AG04449 (cell line): ENCODE measurements at places on chromosomes 7 and 10.

DNA sequence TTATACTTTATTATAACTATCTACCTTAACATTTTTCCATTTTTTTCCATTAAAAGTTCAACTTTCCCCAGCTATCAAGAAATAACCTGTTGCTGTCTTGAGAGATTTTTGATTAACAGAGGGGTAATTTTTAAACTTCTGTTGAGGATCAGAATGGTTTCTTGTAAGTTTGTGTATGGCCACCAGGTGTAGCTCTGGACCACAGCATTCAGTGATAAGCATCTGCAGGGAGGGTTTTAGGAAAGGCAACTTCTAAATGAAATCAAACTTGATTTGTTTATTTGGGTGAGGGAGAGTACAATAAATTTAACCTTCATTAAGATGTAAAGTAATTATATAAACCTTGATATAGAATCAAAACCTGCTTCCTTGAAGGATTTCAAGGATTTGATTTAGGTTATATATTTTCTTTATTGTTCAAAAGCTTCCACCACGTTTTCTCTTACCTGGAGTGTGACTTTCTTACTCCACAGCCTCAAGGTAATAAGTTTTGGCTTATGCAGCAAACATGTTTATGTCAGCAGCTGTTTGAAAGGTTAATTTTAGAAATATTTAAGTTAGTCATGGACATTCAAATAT is 153.3 kb downstream of the STK31 start:
- no peak for DNase-seq

DNA sequence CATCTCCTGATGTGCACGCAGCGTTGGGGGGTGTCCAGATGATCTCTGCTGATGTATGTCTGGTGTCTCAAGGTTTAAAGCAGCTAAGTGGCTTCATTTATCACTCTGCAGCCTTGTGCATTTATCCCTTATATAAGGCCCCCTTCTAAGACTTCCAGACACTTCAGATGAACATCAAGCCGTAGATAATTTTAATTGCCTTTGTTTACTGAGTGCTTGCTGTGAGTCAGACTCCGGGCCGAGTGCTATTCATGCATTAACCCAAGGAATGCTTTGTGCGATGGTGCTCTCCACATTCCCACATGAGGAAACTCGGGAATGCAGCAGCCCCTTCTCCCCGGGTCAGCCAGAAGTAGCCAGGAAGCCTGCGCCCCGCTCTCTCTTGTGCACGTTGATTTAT is 328.6 kb upstream of the COBL start:
- DNase-seq, result no peak

GRCh38 chr10:119494236-119495020 is 48.1 kb downstream of the RGS10 start:
- no peak for DNase-seq

DNA sequence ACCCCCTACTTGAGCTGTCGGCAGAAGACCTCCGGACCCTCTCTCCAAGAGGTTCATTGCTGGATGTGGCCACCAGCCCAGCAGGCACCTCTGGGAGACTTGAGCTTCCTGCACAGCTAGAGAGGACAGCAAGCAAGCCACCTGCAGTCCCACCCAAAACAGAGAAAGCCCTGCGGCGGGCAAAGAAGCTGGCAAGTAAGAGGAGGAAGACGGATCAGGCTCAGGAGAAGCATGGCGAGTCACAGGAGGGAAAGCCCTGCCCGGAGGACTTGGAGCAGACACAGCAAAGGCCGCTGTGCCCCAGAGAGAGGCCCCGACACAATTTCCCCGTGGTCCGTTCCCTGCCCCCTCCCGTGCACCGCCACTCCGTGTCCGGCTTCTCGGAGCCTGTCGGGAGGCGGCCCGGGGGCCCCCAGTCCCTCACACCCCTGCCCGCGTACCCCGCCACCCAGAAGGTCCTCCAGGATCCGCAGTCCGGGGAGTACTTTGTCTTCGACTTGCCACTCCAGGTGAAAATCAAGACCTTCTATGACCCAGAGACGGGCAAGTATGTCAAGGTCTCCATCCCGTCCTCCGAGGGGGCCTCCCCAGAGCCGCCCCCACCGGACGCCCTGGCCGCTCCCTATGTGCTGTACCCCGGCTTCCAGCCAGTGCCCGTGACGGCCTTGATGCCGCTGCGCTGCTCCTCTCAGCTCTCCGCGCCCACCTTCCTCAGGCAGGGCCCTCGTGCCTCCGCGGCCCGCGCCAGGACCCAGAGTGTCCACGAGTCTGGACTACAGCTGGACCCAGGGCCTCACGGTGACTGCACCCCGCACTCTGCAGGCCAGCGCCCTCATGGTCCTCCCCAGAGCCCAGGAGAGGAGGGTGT is 27.2 kb downstream of the C10orf71 start:
- DNase-seq, result no peak

DNA sequence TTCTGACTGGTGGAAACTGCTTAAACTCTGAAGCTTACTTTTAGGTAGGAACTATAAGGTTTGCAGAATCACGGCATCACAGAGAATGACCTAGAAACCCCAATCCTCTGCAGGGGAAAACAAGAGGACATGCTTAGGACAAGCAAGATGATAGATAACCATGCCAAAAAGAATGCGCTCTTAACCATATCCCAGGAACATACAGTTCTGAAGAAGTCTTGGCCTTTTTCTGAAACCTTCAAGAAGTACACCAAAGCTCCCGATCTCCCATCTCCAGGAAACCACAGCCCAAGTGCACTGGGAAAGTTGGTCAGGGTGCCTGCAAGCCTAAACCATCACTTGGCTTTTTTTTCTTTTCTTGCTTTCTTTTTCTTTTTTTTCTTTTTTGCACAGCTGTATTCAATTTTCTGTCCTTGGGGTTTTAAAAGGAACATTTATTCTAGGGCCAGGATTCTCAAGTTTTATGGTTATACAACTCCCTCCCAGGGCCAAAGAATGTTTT is 12.2 kb upstream of the SVIL start:
- DNase-seq, result no peak

- no peak for DNase-seq
Observed at GRCh38 chr7:158371856-158372255, 215.8 kb downstream of the PTPRN2 start.

DNA sequence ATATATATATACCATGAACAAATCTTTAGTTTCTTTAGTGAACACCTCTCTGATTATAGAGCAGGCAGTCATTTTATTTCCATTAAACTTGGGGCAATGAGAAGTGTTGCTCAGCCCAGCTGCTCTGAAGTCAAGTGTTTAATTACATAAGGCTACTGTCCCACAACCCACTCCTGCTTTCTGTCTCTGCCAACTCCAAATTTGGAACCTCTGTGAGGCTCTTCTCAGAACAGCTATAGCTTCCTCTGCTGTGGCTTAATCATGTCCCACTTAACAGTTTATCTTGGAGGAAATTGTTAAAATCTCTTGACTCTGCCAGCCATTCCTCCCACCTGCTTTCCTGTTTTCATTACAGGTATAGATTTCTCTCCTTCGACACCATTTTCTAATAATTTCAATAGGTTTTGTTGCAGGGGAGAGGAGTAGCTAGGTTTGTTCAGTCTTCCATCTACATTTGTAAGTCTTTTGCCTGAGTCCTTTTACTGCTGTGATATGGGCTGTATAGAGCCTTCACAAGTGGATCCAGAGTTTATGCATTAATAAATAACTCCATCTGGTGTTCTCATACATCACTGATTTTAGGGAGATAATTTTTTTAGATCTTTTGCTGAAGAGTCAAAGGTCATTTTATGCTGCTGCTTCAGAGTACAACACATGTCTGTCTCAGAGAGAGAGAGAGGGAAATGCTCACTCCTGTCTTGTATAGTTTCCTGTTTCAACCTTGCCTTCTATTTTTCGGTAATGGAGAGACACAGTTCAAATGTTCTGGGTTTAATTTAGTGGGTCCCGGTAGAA is 170.4 kb downstream of the WNT2 start:
- DNase-seq, result no peak

GRCh38 chr7:45515346-45515745 is 58.8 kb upstream of the ADCY1 start:
- no peak for DNase-seq

DNA sequence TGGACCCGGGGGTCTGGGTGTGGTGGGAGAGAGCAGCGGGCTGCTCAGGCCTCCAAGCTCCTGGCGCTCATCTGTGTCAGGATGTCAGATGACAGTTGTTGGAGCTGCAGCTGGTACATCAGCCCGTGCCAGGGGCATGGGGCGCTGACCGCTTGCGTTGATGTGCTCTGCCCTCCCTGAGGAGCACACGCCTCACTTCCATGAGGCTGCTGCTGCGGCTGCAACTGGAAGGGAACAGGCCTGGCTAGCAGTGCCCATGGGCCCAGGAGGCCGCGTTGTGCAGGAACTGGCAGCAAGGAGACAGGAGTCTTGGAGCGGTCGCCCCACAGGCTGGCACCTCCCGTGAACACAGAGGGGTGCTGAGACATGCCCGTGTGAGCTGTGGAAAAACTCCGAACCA is 361.3 kb upstream of the MKI67 start:
- DNase-seq, result no peak

DNA sequence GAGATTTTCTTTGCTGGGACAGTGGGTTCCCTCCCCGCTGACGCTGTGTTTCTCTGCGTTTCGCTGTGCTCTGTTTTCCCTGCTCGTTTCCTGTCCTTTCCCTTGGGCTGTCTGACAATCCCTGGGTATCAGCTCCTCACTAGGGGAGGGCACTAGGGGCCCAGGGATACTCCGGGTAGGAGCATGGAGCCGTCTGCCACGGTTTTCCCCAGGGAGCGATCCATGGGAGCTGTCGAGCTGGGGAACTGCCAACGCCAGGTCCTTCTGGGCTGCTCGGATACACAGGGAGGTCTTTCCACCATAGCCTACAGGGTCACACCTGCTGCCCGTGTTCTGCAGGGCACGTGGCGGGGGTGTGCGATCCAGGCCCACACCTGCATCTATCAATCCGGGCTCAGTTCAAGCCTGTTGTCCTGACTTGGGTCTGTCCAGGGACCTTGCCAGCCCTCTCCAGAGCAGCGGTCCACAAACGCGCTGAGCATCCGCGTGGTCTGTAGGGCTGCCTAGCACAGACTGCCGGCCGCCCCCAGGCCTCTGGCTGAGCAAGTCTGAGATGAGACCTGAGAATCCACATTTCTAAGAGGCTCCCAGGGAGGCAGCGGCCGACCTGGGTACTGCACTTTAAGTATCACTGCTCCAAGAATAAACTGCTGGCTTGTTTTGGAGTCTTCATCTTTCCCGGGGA is 263.1 kb downstream of the ELFN1 start:
- no peak for DNase-seq

DNA sequence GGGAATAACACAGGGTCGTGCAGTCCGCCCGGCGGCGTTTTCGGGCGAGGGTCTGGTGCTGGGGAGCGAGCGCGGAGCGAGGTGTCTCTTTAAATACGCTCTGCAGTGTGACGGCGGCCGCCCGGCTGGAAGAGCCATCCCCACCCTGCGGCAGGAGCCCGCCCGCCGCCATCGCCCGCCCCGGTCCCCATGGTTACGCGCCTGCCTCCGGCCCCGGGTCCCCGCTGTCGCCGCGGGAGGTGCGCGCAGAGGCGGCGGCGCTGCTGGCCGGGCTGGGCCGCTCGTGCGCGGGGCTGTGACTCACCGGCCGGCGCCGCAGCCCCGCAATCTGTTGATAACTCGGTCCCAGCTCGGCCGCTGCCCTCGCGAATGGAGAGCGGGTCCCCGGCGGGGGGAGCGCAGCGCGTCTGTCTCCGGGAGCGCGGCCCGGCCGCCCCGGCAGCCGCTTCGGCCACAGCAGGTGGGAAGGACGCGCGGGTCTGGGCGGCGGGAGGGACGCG is at the start of gene ADGRA1:
Gene ADGRA1 (plus strand): TSS at position 246 of the 500 bp plus-strand sequence. CDS start 986 bp downstream, outside the sequence.
- no peak for DNase-seq

DNA sequence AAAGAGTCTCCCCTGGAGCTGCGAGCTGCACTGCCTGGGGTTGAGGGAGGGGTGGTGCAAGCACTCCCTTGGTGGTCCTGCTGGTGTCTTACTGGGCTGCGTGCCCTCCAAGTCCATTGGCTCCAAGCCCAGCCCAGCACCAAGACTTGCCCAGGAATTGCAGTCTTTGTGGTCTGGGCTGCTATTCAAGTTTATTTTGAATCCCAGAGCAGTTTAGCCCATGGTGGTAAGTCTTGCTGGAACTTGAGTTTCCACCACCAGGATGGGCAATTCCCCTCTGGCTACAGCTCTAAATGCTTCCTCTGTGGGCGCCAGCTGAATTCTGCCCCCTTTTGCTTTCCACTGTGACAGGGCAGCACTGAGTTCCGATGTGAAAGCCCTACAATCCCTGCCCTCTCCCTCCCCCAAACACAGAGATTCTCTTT is 25.1 kb downstream of the GALNT11 start:
- DNase-seq, result peak; percentile 14

GRCh38 chr7:134472572-134473244 is 13.8 kb upstream of the AKR1B1 start:
- DNase-seq, result no peak

GRCh38 chr10:28043941-28044340 is 45.1 kb upstream of the ODAD2 start:
- DNase-seq, result no peak

DNA sequence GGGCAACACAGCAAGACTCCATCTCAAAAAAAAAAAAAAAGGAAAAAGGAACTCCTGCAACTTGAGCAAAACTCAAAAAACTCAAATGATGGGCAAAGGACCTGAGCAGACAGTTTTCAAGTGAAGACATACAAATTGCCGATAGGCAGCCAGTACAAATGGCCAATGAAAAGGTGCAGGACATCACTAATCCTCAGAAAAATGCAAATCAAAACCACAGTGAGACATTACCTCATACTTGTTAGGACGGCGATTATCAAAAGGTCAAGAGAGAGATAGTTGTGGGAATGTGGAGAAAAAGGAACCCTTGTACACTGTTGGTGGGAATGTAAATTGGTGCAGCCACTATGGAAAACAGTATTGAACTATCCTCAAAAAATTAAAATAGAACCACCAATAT is 16.8 kb downstream of the SVOPL start:
- no peak for DNase-seq

DNA sequence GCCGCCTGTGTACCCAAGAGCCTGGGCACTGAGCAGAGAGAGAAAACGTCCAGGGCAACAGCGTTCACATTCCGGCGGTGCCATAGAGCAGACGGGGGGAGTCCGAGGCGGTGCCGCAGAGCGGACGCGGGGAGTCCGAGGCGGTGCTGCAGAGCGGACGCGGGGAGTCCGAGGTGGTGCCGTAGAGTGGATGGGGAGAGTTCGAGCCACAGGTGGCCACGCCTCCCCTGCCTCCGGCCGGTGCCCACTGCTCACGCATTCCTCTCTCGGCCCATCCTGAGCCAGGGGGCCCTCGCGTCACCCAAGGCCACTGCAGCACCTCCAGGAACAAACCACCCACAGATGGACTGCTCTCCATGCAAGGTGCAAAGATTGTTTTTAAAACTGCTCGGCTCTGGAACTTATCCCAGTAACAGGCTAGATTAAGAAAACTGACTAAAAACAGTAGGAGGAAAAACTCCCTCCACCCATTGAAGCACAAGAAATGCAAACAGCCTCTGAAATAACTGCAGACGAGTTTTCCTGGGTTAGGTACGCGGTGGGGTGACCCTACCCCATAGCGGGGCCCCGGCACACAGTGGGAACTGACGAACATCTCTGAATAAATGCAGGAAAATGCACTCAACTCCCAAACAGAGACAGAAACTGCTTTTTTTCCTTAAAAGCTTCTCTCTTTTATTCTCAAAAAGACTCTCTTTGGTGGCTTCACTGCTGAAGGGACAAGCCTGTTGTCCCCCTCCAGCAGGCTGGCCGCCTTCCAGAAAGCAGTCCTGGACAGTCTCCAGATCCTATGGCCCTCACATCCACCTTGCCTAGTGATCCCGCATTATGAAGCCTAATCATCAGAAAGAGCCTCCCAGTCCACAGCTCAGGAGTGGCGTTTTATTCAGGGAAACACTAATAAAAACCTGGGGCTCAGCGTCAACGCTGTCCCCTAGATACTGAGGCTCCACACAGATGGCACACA is 55.9 kb downstream of the DIP2C start:
- no peak for DNase-seq
